Dermis microvascular lymphatic vessel endothelial cell (primary cell): ENCODE measurements at places on chromosomes 5 and 9. TPM values are rescaled to one million over a fixed set of nuclear protein-coding genes. Genes with fewer than 3 reads are reported as not detected.

LPAR1 gene
- 0.13 TPM in 1 of 2 replicates, not detected in the other for total RNA-seq

DOCK8 gene
- total RNA-seq = 3.3 and 4.4 TPM in 2 replicates

- no peak for DNase-seq
These were observed 180.8 kb upstream of the KLF9 start for GRCh38 chr9:70595211-70595610.

DNA sequence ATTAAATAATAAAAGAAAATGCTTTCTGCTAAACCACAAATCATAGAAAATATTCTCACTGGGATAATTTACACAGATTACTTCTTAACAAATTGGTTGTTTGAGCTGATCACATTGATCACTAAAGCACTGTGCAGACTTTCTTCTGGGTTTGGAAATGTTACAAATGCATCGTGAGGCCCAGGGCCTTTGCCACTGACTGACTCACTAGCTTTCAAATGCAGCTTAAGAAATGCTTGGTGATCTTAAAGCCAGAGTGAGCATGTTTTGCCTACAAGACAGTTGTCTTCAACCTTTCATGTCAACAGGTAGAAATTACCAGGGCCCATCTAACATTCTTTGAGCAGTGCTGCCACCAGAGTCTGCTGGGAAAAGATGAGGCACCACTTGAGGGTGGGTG lies 252.3 kb upstream of the ADRA1B start:
- DNase-seq = no peak

- DNase-seq = no peak
These were observed 44.1 kb downstream of the GAS1 start for GRCh38 chr9:86902991-86903733.

GRCh38 chr9:38149647-38150046 lies 80.6 kb upstream of the SHB start:
- DNase-seq = no peak

GRCh38 chr5:43622074-43622473 lies 19.1 kb downstream of the NNT start:
- DNase-seq = no peak

DNA sequence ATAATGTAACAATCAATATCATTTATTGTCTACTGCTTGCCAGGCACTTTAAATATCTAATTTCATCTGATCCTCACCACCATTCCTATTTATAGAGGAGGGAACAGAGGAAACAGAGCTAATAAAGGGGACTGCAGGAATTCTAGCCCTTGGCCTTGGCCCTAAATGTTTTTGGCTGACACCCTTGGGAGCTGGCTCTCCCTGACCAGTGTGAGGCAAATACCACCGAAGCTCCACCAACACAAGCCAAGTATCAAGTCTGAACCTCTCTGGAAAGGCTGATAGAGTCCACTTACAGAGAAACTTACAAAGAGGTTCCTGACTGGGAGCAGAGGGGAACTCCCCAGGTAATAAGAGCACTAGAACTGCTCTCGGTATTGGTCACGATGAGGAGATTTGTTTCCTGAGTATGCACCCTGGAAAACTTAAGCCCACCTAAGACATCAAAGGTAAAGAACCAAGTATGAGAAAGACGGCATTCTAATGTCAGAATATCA lies 243.1 kb upstream of the PANK3 start:
- DNase-seq = no peak

DNA sequence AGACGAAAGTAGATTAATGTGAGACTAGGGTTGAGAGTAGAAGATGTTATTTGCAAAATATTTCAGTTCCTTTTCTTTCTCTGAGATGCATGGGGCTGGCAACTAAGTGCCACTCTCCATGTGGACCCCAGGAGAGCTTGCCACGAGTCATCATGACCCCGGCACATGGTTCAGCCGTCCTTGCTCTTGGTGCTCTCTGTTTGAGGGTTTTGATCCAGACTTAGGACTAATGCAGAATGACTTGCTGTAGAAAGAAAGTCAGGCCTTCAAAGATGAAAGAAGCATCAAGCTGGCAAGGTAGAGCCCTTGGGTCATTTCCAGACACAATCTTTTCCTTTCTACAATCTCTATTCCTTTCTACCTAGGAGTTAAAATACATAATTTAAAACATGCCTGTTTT lies 84.7 kb downstream of the RASGRF2 start:
- DNase-seq = no peak
